ENCODE measurements at places on chromosomes 6 and 20.

- DNase-seq = no peak
These were observed 117.5 kb downstream of the SOX4 start for GRCh38 chr6:21710908-21711627.

DNA sequence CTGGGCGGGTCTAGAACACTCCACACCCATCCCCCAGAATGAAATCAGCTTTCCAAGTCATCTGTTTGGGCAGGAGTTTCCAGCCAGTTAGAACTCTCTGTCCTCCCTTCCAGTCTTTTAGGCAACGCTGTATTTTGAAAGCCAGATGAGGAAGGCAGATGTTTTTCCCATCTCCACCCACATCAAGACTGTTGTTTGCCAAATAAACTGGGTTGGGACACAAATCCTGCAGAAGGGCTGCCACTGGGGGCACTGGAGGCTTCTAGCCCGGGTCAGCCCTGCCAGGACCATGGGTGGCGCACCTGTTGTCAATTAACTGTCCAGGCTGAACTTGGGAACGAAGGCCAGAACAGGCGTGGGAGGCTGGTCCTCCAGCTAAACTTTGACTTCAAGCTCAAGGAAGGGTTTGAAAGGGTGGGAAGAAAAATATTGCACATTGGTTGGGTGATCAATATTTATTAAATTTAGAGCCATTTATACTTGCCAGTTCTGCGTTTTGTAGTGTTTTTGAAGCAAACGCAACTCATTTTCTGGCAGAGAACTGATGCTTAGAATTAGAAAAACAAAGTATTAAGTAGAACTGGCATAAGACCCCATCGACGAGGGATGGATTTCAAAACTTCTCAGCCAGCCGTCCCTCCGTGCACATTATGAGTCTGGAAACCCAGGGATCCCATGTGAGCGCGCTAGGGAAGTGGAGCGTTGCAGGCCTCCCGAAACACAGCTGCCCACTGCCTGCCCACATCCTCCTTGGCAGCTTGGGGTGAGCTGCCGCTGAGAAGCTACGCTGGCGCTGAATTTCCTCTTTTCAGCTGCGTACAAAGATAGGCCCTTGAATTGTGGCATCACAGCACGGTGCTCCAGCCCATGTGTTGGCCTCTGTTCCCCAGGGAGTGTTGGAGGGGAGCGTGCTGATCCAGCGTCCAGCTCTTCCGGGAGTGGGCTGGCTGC lies 297.4 kb downstream of the QKI start:
- peak; percentile 41 for DNase-seq

DNA sequence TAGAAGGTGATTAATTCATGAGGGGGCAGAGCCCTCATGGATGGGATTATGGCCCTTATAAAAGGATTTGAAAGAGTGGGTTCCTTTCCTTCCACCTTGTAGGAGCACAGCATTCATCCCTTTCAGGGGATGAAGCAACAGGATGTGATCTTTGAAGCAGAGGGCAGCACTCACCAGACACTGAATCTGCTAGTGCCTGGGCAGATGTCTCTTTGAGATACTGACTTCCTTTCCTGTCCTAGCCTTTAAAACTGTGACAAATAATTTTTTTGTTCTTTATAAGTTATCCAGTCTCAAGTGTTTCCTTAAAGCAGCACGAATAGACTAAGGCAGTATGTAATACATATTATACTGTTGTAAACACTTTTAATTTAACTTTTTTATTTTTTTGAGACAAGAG lies 538.6 kb upstream of the RNF217 start:
- no peak for DNase-seq

DNA sequence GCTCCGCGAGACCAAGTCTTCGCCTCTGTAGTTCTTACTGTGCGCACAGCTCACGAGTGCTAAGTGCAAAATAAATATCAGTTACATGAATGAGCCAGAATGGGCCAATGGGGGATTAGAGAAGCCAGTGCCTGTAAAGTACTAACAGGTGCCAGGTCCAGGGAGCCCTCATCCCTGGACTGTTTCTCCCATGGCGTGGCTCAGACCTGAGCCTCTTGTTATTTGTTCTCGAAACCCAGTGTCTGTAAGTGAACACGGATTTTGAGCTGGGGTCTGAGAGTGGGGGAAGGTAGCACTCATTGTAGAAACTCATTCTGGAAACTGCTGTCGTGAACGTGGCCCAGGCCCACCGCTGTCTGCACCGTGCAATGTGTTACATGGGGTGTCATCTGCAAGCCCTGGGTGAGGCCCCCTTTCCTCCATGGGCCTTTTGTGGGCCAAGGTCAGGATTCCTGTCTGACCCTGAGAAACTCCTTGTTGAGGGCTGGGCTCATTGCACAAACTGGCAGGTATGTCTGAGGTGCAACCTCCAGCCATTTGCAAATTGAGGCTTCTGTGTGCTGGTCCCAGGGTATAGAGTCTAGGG lies 154.7 kb downstream of the SYCP2 start:
- DNase-seq = no peak

DNA sequence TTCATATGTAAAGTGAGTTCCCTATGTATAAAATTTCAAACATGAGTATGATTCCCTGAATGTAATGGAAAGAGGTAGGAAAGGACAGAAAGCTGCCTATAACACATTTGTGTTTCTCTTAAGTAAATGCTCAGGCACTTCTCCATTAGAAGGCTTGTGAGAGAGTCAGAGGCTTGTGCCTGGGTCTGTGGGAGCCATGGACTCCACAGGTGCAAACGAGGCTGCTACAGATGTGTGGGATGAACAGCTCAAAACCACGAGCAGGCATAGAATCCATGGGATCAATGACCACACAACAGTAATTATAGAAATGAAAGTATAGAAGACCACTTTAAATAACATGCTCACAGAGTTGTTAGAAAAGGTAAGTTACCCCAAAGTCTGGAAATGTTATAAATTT lies 134.4 kb downstream of the ARID1B start:
- DNase-seq = no peak

GRCh38 chr6:22940581-22941290 lies 371.4 kb downstream of the HDGFL1 start:
- DNase-seq = no peak

GRCh38 chr6:6885521-6886170 lies 222.1 kb upstream of the RREB1 start:
- DNase-seq = peak; percentile 41

GRCh38 chr6:69783108-69783507 lies 13.7 kb downstream of the LMBRD1 start:
- DNase-seq = no peak

- DNase-seq = no peak
These were observed 25.2 kb downstream of the RFPL4B start for GRCh38 chr6:112372226-112372806.

DNA sequence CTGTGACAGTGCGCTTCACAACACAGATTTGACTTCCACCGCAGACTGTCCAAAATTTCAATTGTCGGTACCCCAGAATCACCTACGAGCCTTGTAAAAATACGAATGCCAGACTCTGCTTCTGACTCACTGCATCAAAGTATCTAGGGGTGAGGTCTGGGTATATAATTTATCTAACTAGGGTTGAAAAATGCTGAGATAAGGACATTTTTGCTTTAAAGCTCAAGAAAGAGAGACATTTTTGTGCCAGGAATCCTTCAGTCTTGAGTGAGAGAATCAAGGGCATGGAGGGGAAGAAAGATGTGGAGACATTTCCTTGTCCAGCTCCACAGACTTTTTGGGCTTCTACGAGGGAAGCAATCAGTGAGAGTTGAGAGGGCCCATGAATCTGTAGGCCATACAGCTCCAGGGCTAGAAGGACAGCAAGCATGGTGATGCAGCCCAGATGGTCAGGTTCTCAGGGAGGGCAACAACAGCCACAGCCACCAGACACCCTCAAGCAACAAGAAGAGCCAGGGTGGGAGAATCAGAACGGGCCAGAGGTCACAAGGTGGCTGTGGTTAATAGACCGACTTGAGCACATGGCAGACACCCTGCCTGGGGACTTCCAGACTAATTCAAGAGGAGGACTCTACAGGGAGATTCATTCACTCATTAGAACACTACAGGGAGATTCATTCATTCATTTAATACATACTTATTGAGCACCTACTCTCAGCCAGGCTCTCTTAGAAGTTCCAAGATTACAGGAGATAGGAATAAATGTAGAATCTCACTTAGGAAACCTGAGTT lies 211.1 kb upstream of the PRDM1 start:
- DNase-seq = no peak

GRCh38 chr6:52992980-52993920 lies 1.8 kb downstream of the GSTA4 start:
- DNase-seq = no peak

GRCh38 chr6:157194643-157195042 lies 128.7 kb downstream of the TMEM242 start:
- no peak for DNase-seq

GRCh38 chr20:48149902-48150301 lies 364.6 kb upstream of the SULF2 start:
- DNase-seq = no peak

DNA sequence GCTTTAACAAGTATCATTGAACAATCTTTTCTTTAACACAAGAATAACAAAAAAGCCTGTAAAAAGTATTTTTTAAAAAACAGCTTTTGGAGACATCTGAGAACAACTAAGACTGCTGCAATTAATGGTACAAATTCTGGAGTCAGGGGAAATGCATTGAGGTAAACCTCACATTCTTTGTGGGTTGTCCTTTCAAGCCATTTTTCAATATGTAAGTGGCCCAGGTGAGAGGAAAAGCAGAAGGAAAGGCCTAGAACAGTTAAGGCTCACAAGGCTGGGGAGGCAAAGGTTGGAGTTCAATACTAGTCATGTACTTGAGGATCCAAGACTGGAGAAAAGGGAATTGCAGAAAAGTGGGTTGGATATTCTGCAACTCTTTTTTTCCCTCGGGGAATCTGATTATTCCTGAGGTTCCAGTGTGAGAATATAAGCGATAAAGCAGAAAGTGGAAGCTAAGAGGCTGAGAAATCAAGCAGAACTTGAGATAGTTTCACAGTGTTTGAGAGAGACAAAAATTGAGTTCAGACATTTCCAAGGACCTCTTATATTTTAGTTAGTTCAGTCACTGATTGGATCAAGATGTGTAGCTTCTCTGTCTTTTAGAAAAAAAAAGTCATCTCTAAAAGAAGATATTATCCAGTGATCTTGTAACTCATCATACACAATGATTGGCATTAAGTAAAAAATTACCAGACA lies 25.0 kb upstream of the TXLNB start:
- no peak for DNase-seq

GRCh38 chr20:48621376-48622078 lies 206.3 kb downstream of the PREX1 start:
- no peak for DNase-seq

DNA sequence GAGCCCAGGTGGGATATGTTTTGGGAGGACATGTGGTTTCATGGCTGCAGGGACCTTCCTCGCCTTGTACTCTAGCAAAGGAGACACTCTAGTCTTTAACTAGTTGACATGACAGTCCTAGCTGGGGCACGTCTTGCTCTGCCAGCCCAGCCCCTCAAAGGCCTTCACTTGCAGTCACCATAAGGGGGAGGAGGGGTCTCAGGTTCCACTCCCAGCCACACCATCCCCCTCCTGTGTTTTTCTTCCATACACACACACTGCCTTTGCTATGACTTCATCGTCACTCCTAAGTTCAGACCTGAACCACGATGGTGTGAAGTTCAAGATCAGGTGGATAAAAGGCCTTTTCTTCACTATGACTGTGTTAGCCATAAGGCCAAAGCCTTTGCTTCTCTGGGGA lies 13.5 kb downstream of the ULBP1 start:
- no peak for DNase-seq

GRCh38 chr6:141598487-141598886 lies 534.2 kb upstream of the GJE1 start:
- no peak for DNase-seq

GRCh38 chr6:28985462-28986164 lies 19.5 kb downstream of the ZNF311 start:
- DNase-seq = peak; percentile 81

DNA sequence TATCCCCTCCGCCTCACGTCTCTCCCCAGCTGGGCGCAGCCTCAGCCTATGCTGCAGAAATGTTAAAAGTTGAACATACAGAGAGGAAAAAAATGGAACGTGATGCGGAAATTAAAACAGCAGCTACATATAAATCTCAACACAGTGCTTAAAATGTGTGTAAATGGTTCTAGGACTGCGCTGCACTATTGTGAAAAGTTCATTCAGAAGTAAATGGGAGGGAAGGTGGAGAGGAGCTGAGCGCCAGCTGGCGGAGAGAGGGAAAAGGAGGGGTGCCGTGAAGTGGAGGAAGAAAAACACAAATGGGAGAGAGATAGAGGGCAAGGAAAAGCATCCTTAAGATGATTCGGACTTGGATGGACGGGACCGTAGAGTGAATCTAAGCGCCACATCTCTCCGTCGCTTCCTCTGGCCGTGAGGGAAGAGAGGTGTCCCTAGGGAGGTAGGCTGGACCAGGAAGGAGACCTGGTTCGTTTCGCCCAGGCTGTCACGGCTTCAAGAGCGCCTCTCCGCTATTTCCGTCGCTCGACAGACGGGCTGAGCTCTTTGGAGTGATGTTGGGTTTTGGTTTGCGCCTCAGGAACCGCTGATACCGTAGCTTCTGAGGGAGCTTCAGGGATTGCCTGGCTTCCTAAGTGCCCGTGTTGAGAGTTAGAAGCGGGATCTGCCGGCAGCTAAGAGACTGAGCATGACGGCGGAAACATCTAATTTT lies 113.7 kb downstream of the TRIM27 start:
- DNase-seq = no peak

Data from mucosa of descending colon (tissue), 3 donors.